ENCODE measurements at places on chromosomes 6 and 20.

GRCh38 chr6:118903138-118903537, 9.2 kb downstream of the ASF1A start:
- no peak for DNase-seq

DNA sequence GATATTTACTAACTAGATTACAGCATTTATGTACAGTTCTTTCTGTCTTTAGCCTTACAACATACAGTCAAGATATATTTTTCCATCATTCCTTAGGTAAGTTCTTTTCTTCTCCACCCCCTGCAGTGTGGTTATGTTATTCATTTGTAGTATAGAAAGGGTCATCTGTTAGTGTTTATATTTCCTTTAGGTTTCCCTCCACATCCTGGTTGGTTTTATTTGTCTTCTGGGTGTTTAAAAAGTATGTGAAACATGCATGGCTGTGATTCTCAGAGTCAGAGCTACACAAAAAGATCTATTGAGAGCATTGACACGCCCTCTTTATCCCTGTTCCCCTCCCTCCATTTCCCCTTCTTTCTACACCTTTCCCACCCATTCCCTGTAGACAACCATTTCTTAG, 20.1 kb downstream of the DHX35 start:
- DNase-seq = no peak

DNA sequence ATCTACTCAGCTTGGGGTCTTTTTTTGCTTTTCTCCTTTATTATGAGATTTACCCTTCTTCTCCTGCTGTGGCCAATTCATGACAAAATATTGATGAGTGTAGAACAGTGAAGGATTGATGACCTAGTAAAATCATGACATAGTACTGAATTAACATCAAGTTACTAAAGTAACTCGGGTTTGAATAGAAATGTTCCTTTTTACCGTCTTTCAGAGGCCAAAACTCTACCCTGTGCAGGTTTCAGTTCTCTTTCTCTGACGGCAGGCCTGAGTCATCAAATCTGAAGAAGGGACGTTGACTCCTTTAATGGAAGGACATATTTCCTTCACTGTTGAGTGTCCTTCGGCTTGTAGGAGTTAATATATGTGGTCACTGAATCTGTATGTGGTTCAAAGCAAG, 80.7 kb downstream of the RREB1 start:
- no peak for DNase-seq

GRCh38 chr20:36320898-36321695, 15.0 kb downstream of the DLGAP4 start:
- no peak for DNase-seq

- DNase-seq = no peak
Observed at GRCh38 chr20:34571753-34572152, 13.2 kb downstream of the MAP1LC3A start.

DNA sequence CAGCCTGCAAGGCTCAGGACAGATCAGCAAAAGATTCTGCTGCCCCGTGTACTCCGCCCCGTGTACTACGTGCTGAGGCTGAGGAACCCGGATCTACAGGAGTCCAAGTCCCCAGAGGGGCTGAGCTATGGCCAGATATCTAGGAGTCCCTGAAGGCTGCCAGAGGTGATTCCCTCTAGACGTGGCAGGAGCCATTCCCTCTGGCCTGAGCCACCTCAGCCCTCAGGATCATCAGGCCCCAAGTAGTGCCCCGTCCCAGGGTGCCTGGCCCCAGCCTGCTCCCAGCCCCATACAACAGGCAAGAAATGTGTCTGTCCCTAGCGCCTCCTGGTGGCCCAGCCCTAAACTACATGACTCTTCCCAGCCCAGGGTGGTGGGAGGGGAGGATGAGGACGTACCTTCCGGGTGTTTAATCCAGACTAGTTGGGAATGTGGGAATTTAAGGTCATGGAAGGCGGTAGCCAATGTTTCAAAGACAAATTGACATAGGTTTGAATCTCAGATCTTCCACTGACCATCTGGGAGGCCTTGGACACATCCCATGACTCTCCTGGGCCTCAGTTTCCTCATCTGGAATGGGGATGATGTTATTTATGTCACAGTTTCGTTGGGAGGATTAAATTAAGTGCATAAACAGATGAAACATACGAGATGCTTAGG, 49.4 kb upstream of the PTPN1 start:
- DNase-seq = peak; percentile 72

GRCh38 chr6:139409026-139409425, 34.6 kb upstream of the CITED2 start:
- no peak for DNase-seq

DNA sequence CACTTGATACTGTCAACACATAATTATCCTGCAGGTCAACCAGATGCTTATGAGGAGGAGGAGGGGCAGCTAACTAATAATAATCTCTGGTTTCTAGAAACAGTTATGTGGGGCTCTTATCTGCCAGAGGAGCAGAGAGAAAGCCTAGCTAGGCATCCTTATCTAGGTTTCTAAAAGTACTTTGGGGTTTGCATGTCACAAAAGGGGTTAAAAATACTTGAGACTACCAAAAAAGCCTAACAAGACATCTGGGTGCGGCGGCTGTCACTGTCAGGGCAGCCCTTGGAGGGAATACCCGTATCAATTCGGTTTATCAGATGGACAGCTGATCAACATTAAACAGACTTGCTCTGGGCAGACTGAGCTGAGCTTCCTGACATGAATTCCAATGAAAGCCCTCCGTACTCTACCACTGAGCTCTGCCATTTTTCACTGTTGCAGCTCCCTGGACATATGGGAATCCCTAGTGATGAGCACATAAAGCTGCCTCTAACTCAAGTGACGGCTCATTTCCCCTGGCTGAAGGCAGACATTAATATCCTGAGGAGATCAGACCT, 166.6 kb downstream of the PDSS2 start:
- no peak for DNase-seq
